ENCODE measurements at places on chromosomes 6 and 20.

- ATAC-seq = no peak
Observed at GRCh38 chr6:54083287-54083686, 28.0 kb upstream of the MLIP start.

- ATAC-seq = no peak
Observed at GRCh38 chr20:60224914-60225313, 266.7 kb downstream of the CDH26 start.

GRCh38 chr6:108748055-108748454 lies 100.2 kb upstream of the ARMC2 start:
- no peak for ATAC-seq

DNA sequence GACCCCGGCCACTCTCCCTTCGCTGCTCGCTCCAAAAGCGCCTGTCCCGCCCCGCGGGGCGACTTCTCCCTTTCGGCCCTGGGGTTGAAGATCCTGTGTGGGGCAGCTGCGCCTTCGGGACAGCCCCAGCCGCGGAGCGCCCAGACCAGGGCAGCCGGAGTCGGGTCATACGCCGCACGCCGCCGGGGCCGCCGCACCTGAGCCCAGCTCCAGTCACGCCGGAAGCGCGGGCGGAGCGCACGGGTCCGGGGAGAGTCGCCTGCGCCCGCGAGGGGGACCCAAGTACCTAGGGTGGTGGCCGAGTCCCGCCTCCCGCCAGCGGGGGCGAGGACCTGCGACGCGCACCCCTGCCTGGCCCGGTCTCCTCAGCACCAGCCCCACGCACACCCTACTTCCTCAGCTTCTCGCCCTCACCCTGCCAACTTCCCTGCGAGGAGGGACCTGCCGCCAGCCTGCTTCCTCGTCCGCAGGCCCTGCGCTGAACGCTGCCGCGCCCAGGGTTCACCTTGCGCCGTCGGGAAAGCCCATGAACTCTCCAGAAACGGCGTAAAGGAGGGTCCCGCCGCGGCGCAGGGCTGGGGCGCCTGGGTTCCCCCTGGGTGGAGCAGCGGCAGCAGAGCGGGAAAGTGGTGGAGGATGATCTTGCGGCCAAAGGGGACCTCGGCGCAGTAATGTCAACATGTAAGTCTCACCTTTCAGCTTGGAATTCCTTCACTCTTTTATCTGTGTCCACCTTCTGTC lies at the start of gene ADGRG6:
ADGRG6 (plus strand) TSS at position 357 of the 741 bp plus-strand sequence; CDS start at position 680, 323 bp downstream.
- peak; percentile 58 for ATAC-seq

DNA sequence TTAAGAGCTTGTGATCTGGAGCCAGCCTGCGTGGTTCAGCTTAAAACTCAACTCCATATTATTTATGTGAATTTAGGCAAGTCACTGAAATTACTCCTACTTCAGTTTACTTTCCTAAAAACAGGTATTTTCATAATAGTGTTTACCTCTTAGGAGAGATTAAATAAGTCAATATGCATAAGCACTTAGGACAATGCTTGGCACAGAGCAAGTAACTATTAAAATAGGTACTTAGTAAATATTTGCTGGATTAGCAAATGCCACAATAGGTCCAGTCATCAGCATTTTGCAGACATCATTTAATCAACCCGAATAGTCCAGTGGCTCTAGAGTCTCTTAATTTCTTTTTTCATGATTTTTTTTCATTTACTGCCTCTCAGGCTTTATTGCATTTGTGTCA lies 78.6 kb upstream of the PTPRK start:
- ATAC-seq = no peak

- no peak for ATAC-seq
Observed at GRCh38 chr6:45946887-45947286, 68.8 kb downstream of the CLIC5 start.

- no peak for ATAC-seq
Observed at GRCh38 chr6:42125231-42125630, 17.2 kb downstream of the C6orf132 start.

GRCh38 chr6:112683926-112684325 lies 336.8 kb downstream of the RFPL4B start:
- no peak for ATAC-seq

GRCh38 chr6:166955865-166956443 lies 396 bp downstream of the RNASET2 start:
- ATAC-seq = peak; percentile 54

DNA sequence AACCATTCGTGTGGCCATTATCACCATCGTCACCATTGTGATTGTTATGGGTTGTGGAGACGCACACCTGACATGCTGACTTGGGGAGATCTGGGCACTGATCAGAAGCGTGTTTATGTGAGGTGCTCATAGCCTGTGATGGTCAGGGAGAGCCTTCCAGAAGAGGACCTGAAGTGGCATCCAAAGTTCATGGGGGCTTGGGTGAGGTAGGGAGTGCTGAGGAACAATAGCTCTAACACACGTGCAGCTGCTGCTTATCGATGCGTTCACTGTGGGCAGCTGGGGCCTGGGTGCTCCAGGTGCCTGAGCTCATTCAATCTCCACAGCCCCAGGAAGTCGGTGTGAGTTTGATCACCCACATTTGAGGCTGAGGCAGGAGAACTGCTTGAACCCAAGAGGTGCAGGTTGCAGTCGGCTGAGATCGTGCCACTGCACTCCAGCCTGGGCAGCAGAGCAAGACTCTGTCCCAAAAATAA lies 227.3 kb downstream of the PREX1 start:
- no peak for ATAC-seq

Data from gastroesophageal sphincter (tissue), 4 donors.